AG20443 (cell line): ENCODE measurements at places on chromosomes 7 and 10.
A peak's percentile ranks its signal among the peaks of the same experiment; 100 is the strongest.

DNA sequence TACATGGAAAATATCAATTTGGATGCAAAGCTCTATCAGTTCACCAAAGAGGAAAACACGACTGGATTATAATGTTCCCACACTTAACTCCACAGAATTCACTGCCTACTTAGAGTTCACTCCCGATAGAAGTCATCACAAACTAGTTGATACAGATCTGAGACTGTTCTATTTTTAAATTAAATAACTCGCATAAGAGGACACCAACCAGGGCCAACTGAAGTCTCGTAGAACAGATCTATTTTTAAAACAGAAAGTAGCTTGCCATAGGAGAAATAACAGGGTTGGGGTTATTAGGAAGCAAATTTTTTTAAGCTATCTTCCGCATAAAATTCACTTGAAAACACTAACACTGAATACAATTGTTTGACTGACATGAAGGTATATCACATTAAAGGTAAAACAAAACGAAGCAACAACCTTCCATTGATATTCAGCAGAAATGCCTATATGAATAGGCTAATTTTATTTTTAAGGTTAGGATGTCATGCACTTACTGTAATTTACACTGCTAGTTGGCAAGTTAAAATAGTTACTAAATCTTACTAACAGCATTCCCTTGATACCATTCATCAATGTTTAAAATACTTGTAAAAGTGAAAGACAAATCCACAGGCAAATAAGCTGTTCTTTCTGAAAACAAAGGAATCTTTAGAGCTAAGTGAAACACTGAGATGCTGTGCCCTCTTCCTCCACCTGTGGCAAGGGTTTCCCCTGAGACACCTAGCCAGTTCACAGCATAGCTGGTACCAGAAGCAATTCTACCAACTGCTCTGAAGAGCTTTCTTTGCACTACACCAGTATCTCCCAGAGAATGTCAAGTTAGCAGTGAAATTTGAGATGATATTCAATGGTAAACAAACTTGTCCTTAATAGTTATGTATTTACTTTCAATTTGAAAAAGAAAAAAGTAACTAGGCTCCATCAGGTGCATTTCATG, 186.7 kb upstream of the ANK3 start:
- no peak for DNase-seq

DNA sequence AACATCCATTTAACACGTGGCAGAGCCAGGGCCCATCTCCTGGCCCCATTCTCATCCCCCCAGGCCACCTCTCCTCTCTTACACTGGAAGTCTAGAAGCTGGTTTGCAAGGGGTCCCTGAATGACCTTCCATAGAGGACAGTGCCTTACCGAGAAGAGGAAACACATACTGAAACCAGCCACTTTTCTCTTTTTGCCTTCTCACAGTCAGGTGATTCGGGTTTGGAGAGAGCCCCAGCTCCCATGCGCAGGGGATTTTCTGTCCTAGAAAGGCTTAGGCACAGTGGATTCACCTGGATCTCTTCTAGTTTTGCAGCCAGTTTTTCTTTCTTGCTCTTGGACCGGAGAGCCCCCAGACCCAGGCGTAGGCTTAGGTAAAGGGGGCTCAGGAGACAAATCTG, 334.1 kb upstream of the C7orf33 start:
- DNase-seq, result no peak

DNA sequence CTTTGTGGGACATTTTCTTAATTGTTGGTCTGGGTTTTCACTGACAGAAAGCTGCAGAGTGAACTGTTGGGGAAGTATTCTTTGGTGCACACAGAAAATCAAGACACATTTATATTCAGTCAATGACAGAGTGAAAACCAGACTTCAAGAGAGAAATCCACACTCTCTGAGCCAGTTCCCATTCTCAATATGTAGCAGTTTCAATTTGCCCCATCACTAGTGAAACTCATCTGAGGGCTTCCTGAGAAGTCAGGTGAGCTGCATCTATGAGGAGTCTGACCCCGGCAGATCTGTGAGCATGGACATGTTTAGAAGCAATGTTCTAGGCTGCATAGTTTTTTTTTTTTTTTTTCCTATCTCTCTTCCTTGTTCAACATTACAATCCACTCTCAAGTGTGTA, 163.7 kb upstream of the AHR start:
- DNase-seq, result no peak

GRCh38 chr10:60894786-60895185, 49.2 kb downstream of the RHOBTB1 start:
- no peak for DNase-seq

- DNase-seq, result no peak
Measured at GRCh38 chr10:90179696-90180407, 478.5 kb downstream of the KIF20B start.

DNA sequence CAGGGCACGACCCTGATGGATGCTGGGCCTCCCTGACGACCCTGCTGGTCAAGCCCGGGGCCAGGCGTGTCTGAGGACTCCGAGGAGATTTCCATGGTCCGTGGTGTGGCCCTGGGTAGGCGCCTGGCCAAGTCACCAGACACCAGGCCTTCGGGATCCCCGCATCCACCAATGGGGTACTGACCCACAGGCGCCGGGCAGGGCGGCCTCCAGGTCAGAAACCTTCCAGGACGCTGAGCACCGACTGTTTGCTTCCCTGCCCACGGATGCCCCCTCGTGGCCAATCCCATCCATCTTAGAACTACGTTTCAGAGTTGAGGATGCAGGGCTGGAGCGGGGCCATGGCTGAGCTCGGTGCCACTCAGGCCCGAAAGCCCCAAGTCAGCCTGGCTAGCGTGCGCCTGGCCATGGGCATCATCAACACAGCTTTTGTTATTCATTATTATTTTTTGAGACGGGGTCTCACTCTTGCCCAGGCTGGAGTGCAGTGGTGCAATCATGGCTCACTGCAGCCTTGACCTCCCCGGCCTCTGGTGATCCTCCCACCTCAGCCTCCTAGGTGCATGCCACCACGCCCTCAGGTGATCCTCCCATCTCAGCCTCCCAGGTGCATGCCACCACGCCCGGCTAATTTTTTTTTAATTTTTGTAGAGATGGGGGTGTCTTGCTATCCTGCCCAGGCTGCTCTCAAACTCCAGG, 7.1 kb upstream of the AMZ1 start:
- DNase-seq, result peak; percentile 91

DNA sequence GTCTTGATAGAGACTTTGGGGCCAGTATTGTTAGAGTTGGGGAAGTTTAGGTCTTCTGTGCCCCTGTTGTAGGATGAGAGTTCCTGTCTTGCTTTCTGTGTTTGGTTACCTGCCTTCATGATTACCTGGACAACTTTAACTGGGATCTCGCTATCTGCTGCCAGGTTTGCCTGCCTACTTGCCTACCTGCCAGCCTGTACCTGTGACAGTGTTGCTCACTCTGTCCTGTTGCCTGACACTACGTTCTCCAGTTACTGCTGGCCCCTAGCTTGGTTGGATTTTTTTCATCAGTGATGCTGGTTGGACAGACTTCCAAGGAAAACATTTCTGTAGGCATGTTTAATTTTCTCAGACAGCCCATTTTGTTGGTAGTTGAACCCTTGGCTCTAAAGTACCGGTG, 48.4 kb downstream of the PPP1R9A start:
- DNase-seq, result no peak

DNA sequence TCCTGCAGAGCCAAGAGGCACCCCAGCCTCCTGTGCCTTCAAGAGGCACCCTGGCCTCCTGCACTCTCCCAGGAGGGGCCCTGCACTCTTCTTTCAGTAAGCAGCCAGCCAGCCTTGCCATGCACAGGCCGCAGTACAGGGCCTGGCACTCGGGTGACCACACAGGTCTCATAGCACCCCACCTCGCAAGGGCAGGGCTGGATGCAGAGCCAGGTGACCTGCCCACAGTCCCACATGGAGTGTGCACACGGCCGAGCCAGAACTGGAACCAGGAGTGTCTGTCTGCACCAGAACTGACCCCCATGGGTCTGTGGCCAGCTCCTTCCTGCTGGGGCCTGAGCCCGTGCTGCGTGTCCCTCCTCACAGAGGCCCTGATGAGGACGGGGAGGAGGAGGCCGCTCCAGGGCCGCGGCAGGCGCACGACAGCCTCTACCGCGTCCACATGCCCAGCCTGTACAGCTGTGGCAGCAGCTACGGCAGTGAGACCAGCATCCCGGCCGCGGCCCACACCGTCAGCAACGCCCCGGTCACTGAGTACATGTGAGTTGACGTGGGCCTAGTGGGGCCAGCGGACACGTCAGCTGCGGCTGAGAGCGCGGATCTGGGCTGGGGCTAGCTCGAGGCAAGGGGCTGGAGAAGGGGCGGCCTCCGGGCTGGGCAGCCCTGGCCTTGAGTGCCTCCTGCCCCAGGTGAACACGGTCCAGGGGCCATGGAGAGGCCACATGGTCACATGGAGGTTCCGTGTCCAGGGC, 26.3 kb downstream of the TTYH3 start:
- DNase-seq, result no peak

DNA sequence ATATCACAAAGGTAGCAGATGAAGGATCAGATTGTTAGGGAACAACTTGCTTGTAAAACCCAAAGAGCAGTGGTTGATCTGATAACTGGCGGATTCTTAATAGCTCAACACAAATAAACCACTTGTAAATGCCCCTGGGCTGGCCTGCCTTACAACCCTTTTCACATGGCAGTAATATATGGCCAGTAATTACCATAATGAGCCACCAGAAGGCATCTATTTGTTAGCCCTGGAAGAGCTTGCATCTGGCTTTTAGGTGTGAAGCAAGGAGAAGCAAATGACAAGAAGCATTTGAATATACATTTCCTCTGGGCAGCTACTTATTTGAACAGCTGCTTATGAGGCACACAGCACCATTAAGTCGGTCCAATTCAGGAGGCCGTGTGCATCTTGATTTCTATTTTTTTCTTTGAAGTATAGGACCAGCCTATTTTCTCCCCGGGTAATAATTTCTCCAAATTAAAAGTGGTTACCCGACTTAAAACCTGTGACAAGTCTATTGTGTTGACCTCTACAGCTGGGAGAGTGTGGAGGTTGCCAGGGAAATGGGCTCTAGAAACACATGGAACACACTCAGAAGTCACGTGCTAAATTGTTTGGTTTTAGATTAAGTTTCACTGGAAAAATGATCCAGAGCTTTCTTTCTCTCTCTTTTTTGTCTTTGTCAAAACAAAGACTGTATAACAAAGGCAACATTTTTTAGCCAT, 113.4 kb downstream of the SEM1 start:
- no peak for DNase-seq

- no peak for DNase-seq
Measured at GRCh38 chr7:121267612-121268011, 61.2 kb upstream of the WNT16 start.

DNA sequence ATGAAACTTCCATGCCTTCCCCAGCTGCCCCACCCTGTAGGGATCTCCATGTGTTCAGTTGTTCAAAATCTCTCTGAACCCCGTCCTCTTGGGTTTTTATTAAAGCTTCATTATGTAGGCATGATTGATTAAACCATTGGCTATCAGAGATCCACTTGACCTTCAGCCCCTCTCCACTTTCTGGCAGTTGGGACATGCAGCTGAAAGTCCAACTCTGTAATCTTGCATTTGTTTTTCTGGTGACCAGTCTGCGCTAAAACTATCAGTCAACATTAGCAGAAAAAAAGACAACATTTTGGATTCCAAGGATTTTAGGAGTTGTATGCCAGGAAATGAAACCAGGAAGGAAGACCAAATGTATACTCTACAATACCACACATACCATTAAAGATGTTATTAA, 1115.1 kb downstream of the XPNPEP1 start:
- DNase-seq, result no peak

GRCh38 chr7:18541181-18541870, 45.8 kb downstream of the HDAC9 start:
- peak; percentile 65 for DNase-seq

GRCh38 chr7:152624228-152624627, 51.7 kb downstream of the XRCC2 start:
- DNase-seq, result no peak

GRCh38 chr10:102777711-102778453, 34.1 kb downstream of the WBP1L start:
- no peak for DNase-seq

- DNase-seq, result no peak
Measured at GRCh38 chr10:26776258-26776657, 78.8 kb downstream of the PDSS1 start.

- DNase-seq, result no peak
Measured at GRCh38 chr10:119468542-119469324, 73.8 kb downstream of the RGS10 start.

GRCh38 chr7:30476459-30477145, 2.0 kb downstream of the NOD1 start:
- DNase-seq, result no peak

- DNase-seq, result no peak
Measured at GRCh38 chr10:29647478-29647877, 12.7 kb upstream of the SVIL start.

- no peak for DNase-seq
Measured at GRCh38 chr10:2761971-2762370, 305.4 kb upstream of the PFKP start.

GRCh38 chr7:5694912-5695726, 86.3 kb downstream of the RNF216 start:
- peak; percentile 69 for DNase-seq

DNA sequence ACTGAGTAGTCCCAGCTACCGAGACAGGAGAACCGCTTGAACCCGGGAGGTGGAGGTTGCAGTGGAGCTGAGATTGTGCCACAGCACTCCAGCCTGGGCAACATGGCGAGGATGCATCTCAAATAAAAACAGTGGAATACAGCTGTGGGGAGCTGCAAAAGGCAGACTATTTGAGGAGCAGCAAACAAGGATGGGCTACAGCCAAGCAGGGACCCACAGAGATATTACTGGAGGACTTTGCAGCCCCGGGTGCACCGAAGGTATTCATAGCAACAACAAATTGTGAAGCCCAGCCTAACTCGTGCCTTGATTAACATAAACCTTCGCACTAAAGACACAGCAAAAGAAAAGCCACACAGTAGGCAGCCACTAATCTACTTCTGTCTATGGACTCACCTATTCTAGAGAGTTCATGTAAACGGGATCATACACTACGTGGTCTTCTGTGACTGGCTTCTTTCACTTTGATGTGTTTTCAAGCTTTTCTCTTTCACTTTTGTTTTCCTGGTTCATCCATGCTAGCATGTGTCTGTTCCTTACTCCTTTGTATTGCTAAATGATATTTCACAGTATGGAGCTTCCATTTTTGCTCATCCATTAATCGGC, 34.0 kb downstream of the PODXL start:
- no peak for DNase-seq

DNA sequence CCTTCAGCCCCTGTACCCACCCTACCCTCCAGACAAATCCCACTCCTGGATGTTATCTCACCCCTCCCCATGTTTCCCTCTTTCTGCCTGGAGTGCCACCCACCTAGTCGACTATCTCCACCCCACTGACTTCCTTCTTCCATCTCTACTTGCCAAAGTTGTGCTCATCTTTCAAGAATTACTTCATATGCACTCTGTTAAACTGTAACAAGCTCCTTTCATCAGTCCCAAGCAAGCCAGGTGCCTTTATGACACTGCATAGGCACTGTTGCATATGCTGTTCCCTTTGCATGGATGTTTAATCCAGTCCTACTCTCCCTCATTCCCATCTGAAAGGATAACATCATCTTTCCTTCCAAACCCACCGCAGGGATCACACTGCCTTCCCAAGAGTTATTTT, 8.9 kb upstream of the CDK1 start:
- DNase-seq, result no peak
